ENCODE measurements at places on chromosomes 7 and 10.

DNA sequence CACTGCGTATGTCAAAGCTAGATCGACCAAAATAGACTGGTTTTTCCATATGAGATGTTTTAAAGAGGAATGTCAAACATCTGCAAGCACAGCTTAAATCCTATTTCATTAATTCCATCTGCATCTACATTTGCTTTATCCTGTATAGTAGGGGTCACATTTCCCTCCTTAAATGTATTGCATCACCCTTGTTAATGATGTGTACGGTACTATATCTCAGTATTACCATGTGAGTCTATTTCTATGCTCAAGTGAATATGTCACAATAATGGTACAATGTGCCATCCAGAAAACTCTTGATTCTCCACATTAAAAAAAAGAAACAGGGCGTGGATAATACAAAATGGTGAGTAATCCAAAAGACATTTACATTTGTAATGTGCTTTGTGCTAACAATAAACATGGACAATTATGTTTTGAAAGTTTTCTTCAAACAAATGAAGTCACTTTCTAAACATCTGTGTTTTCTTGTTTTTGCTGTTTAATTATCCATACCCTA is 56.6 kb downstream of the TWIST1 start:
- DNase-seq: no peak

GRCh38 chr7:29839921-29840320 is 33.6 kb downstream of the WIPF3 start:
- DNase-seq: no peak

GRCh38 chr10:22552888-22553378 is 161.4 kb downstream of the PIP4K2A start:
- DNase-seq: no peak

- no peak for DNase-seq
These were observed 288.9 kb downstream of the BBS9 start for GRCh38 chr7:33418251-33418701.

DNA sequence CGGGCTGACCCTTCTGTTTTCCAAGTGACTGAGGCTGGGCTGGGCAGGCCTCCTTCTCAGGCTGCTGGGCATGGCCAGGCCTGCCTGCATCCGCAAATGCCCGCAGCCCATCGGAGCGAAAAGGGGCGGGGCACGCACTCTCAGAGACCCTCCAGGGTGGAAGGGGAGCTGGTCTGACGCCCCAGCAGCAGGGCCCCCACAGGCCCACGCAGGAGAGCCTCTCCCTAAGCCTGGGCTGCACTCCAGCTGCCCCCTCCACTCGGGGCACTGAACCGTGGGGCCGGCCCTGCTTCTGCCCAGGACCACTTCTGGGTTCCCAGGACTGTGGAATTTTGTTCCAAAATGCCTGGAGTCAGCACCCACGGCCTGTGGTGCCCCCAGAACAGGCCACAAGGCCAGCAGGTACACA is 9.3 kb downstream of the ADAP1 start:
- no peak for DNase-seq

GRCh38 chr10:6128087-6128486 is 39.3 kb downstream of the RBM17 start:
- no peak for DNase-seq

DNA sequence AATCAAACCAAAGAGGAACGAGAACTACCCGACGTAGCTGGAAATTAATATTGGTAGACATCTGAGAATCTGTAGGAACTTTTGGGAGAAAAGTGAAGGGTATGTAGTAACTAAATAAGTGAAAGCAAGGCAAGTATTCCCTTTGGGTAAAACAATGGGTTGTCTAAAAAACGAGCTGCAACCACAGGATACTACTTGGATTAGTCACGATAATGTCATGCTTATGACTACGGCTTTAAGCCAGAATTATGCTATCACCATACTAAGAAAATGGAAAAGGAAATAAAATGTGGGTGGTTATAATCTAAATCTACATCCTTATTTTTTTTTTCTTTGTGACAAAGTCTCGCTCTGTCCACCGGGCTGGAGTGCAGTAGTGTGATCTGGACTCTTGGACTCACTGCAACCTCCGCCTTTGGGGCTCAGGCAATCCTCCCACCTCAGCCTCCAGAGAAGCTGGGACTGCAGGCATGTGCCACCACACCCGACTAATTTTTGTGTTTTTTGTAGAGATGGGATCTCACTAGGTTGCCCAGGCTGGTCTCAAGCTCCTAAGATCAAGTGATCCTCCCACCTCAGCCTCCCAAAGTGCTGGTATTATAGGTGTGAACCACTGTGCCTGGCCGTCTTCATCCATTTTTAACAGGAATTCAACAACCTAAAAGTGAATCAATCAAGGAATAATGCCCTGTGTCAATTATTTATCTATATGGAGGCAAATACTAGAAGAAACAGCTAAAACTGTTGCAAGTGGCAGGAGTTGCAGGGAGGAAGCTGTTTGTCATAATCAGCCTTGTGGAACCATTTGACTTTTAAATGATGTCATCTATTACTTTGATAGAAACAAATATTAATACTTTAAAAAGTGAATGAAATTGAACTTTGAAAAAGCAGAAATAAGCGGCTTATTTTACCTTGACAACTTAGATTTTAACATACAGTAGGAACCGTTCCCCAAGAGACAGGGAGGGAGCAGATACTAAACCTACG is 189.3 kb downstream of the PRPF18 start:
- DNase-seq: no peak

- DNase-seq: no peak
These were observed 44.3 kb upstream of the CABCOCO1 start for GRCh38 chr10:61618388-61618961.

- no peak for DNase-seq
These were observed 28.0 kb upstream of the ZNRF2 start for GRCh38 chr7:30256349-30256858.

DNA sequence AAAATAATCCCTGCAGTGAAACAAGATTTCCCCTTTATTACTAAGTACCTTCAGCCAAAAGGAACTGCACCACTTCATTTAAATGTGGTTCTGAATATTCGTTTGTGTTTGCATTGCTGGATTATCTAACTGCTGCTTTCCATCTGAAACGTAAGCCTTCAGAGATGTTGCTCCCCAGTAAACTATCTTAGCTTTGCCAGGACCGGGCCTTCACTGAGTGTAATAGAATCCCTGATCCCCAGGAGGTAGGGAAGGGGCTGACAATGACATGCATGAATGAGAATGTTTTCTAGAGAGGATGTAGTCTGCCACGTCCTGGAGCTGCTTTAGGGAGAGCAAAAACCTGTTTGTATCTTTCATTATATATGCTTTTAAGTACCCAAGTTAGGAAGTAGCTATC is 19.5 kb upstream of the INSYN2A start:
- no peak for DNase-seq

- no peak for DNase-seq
These were observed 172.4 kb downstream of the SEMA3E start for GRCh38 chr7:83476511-83477050.

- DNase-seq: no peak
These were observed 152.0 kb downstream of the SVIL start for GRCh38 chr10:29482591-29483431.

DNA sequence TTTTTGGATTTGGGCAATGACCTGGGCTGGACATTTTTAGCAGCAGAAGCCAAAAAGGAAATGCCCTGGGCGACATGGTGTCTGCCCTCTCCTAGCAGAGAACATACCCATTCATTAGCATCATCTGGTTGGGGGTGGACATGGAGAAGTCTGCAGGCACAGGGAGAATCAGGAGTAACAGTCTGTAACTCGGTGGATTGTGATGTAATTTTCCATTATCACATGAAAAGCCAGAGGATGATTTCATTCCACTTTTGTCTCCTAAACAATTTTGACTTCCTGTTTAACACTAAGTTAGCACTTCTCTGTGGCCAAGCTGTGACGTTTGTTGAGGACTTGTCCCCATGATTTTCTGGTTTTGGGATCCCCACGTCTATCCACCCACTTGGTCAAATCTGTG is 153.8 kb upstream of the HABP2 start:
- DNase-seq: no peak

DNA sequence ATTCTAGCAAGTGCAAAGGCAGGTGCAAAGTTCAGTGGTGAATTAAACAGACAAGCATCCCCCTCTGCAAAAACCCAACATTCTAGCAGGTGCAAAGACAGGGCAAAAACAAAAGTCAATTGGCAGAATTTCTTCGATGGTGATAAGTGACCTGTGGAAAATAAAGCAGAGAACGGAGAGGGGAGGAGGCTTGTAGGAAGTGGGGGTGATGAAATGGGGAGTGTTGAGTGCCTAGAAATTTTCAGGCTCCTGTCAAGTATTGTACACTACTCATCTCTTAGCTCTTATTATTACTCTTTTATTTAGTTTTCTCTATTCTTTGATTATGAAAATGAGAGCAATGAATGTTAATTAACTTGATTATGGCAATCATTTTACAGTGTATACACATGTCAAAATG is 2.4 kb upstream of the CD36 start:
- no peak for DNase-seq

DNA sequence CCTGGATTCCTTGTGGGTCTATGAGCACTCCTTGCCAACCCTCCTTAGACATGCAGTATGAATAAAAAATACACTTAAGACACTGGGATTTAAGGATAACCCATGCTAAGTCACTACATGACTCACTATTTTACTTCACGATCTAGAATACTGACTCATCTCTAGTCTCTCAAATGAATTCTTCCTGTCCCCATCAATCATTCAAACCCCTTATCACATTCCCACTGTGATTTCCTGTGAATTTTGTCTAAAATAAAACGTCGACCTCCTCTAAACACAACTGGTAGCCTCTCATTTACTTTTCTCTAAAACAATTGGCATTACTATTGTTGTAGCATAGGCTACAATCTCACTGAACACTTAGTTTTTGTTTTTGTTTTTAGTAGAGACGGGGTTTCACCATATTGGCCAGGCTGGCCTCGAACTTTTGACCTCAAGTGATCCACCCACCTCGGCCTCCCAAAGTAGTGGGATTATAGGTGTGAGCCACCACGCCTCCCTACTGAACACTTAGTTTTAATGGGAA is 3.9 kb upstream of the IQUB start:
- DNase-seq: no peak

DNA sequence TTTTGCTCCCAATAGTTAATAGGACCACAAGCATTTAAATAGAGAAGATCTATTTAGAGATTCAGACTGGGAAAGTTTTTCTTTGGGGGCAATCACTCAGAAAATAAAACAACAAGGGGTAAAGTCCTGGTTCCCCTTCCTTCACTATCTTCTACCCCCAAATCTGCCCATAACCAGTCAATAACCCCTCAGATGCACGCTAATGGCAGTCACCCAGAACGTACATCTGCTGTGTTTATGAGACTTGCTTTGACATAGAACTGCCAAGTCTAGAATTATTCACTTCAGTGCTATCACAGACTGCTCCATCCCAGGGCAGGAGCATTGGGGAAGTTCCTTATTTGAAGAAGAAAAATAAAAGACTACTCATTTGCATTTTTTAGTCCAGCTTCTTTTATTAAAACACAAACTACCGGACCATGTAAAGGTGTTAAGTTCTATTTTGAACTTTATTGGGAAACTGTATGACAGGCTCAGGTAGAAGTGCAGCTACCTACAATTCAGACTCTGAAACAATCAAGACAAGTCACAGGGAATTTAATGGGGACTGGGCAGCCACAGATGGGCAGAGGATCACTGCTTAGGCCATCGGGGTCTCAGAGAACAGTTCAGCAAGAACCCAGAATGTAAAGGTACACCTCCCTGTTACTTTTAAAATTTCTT is 38.4 kb downstream of the ANK3 start:
- DNase-seq: no peak

- no peak for DNase-seq
These were observed 350.8 kb downstream of the PLXNA4 start for GRCh38 chr7:132225216-132226030.

DNA sequence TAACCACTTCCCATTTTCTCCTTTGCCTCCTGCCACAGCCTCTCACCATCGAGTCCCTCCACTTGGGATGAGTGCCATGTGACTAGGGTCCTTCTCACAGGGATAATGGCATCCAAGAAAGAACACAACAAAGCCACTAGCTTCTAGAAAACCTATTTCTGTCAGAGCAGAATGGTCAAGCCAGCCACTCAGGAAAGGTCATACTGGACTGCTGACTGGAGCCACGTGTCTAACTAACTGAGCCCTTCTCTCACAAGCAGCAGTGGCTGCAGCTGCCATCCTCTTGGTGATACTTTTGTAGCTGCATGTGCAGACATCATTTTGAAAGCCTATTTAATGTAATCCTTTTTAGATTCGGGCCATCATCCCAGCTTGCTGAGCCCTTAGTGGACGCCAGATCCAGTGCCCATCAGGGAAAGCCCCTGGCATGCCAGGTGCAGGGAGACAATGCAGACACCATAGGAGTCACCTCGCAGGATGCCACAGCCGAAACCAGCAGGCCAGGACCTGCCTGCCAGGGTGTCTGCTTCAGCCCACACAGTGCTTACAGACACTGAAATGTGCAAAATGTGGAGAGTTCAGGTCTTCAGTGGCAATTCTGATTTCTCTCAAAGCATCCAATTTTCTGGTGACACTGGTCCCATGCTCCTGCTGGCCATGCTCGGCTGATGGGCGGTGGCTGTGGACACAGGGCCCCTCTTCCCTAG is 98.3 kb upstream of the DDC start:
- no peak for DNase-seq

DNA sequence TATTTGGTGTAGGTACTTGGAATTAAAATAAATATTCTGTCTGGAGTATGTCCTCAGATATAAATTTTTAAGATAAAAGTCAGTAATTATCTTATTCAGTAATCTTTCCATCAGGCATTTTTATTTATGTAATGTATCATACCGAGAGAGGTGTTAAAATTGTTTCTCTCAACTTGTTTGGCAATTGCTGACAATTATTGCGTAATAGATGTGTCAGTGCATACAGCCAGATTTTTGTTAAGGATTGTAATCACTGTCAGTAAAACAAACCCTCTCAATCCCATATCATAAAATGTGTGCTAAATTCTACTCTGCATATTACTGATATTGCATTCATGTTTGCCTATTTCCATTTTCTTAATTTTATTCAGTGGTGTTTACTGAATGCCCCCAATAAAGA is 69.2 kb downstream of the CNTNAP2 start:
- no peak for DNase-seq

- no peak for DNase-seq
These were observed 386.0 kb upstream of the SHH start for GRCh38 chr7:156198277-156198676.

GRCh38 chr10:5538892-5539651 is 14.3 kb downstream of the CALML3 start:
- peak; percentile 34 for DNase-seq

GRCh38 chr10:112797197-112797596 is 152.8 kb upstream of the TCF7L2 start:
- no peak for DNase-seq

DNA sequence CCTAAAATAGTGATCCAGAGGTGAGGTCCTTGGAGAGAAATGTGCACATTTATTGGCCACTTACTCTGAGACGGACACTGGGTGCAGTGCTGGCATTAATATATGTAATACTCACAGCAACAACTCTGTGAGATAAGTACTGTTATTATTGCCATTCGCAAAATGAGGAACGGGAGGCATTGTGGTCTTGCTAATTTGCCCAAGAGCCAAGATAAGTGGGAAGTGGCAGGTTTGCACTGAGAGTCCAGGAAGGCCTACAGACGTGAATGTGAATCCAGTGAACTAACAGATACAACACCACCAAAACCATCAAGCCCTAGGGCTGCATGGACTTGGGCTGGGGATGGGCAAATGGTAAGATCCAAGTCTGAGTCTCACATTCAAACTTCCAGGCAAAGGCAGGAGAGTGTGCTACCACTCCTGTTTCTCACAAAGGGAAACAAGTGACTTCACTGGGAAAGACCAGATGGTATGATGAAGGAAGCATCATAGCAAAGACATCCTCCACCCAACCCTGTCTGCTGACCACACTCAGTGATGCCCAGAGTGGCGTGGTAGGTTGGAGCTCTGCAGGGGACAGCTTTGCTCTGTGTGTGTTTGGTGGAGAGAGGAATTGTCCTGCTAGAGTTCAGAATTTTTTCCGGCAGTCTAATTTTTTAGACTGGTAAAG is 19.2 kb downstream of the TMEM273 start:
- no peak for DNase-seq
